Stimulated activated CD4-positive, alpha-beta T cell treated with anti-CD3 and anti-CD28 coated beads, Interleukin-2, amount 100 ng/mL, for 24 hours (primary cell): ENCODE measurements at places on chromosomes 5 and 9.
A peak's percentile ranks its signal among the peaks of the same experiment; 100 is the strongest.

GRCh38 chr5:150142185-150142958 lies 13.3 kb downstream of the PDGFRB start:
- no peak for DNase-seq

DNA sequence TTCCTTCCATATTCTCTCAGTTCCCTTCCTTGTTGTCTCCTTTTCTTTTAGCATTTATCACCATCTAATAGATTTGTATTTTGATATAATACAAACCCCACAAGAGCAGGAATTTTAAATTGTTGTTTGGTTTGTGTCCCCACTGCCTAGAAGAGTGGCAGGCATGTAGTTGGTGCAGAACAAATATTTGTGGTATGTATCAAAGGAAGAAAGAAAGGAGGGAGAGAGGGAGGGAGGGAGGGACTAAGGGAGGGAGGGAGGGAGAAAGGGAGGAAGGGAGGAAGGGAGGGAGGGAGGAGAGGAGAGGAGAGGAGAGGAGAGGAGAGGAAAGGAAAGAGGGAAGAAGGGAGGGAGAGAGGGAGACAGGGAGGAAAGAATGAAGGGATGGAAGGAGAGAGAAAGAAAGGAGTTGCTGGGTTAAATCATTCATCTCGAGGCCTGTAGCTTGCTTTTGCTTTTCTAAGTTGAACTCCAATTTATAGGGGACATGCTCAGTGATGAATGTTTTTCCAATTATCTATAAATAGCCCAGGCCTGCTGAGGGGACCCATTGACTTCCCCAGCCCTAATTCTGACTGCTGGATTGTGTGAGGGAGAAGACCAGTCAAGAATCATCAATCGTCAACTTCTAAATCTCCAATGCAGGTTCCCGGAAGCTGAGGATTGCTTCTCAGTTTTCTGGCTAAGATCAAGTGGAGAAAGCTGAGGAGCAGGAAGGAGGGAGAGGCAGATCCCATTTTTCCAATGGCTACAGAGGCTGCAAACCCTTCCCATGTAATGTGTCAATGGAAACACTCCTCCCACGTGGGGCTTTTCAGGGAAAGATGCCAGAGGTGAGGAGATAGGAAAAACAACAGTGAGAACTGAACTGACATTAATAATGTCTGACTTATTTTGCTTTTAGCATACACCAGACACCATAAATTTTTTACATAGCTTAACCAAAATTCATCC lies 320.7 kb downstream of the ASTN2 start:
- no peak for DNase-seq

- no peak for DNase-seq
Observed at GRCh38 chr9:122394265-122395125, 23.7 kb downstream of the PTGS1 start.

DNA sequence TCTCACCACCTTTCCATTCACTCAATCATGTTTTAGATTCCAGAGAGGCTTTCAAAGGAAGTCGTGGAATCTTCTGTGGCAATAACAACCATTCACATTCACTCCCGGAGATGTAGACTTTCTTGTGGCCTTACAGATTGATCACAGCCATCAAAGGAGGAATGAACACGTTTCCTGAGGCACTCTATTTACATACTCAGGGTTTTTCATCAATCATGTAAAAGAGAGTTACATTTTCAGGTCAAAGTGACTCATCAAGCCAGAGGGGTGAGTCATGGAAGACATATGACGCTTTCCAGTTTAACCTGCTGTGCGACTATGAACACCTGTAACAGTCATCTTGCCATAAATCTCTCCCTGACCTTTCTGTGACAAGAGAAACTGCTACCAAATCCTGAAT lies 39.3 kb upstream of the RAD23B start:
- DNase-seq: peak; percentile 15

GRCh38 chr5:150350524-150351344 lies 6.8 kb upstream of the TCOF1 start:
- peak; percentile 55 for DNase-seq

DNA sequence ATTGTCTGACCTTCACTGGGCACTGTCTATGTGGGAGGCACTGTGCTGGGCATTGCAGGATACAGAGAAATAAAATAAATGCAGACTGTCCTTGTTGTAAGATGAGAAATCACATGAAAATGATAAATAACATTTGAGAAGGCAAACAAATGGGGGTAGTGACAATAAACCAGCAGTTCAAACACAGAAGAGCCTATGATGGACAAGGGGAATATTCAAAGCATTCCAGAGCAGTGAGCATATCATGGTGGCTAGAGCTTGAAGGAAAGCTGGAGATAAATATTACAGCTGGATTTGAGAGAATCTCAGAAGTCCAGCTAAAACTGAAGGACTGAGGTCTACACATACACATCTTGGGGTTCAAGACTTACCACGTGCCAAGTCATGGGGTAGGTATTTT lies 209.9 kb downstream of the ASTN2 start:
- DNase-seq: no peak

- no peak for DNase-seq
Observed at GRCh38 chr5:15008476-15008875, 136.9 kb upstream of the ANKH start.

DNA sequence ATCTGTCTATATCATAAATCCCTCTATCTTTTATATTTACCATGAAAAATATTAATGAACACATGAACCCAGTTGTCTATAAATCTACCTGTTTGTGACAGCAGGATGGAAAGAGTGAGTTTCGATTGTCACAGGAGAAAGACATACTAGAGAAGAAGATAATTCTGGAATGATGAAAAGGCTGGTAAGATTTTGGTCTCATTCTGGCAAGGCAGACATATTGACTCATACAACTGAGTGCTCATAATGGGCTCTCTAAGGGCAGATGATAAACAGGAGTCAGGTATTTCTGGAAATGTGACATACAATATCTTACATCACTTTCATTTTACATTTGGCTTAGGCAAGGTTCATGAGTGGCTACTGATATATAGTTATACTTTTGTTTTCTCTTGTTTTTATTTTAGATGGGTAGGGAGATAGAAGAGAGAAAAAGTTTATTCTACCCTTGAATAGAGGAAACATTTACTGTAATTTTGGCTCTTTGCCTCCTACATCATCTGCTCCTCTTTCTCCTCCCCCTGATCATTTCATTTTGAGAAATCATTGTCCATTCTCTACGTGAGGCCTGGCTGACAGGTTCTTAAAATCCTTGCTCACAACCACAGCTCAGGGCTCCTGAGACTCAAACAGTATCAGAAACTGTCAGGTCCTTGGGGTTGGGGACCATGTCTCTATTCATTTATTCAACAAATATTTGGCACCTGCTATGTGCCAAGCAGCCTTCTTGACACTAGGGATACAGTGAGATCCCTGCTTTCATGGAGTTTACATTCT lies 14.4 kb downstream of the ELOVL7 start:
- DNase-seq: no peak
